MCF 10A (cell line): ENCODE measurements at places on chromosomes 6 and 20. TPM values are rescaled to one million over a fixed set of nuclear protein-coding genes. Genes with fewer than 3 reads are reported as not detected.

- H3K36me3 ChIP-seq = no peaks in the 10 kb centered on the region
- no peak for DNase-seq
- H3K27ac ChIP-seq = no peak overlapping the region
- H3K27me3 ChIP-seq = no peaks in the 10 kb centered on the region
- H3K4me3 ChIP-seq = no peak overlapping the region
Measured at GRCh38 chr20:47346172-47346571, 10.3 kb downstream of the ZMYND8 start.

DNA sequence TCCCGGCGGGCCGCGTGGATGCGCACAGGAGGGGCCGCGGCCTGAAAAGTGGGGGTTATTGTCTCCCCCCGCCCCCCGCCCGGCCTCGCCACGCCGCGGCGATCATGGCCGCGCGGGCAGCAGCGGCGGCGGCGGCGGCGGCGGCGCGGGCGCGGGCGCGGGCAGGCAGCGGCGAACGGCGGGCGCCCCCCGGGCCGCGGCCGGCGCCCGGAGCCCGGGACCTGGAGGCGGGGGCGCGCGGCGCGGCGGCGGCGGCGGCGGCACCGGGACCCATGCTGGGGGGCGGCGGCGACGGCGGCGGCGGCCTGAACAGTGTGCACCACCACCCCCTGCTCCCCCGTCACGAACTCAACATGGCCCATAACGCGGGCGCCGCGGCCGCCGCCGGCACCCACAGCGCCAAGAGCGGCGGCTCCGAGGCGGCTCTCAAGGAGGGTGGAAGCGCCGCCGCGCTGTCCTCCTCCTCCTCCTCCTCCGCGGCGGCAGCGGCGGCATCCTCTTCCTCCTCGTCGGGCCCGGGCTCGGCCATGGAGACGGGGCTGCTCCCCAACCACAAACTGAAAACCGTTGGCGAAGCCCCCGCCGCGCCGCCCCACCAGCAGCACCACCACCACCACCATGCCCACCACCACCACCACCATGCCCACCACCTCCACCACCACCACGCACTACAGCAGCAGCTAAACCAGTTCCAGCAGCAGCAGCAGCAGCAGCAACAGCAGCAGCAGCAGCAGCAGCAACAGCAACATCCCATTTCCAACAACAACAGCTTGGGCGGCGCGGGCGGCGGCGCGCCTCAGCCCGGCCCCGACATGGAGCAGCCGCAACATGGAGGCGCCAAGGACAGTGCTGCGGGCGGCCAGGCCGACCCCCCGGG is 637 bp downstream of the ARID1B start:
- no peaks in the 10 kb centered on the region for H3K27me3 ChIP-seq
- H3K27ac ChIP-seq = peak overlapping the region; percentile 94
- peak; percentile 54 for DNase-seq
- peak overlapping the region; percentile 79 for H3K4me3 ChIP-seq
- H3K36me3 ChIP-seq = peaks cover 12% of the 10 kb centered on the region
- peaks cover 19% of the 10 kb centered on the region for H3K4me1 ChIP-seq

- H3K36me3 ChIP-seq = no peaks in the 10 kb centered on the region
- H3K4me1 ChIP-seq = peaks cover 29% of the 10 kb centered on the region
- no peak for DNase-seq
- no peaks in the 10 kb centered on the region for H3K27me3 ChIP-seq
- H3K27ac ChIP-seq = no peak overlapping the region
- H3K4me3 ChIP-seq = no peak overlapping the region
Measured at GRCh38 chr6:90406957-90407356, 110.3 kb upstream of the BACH2 start.

DNA sequence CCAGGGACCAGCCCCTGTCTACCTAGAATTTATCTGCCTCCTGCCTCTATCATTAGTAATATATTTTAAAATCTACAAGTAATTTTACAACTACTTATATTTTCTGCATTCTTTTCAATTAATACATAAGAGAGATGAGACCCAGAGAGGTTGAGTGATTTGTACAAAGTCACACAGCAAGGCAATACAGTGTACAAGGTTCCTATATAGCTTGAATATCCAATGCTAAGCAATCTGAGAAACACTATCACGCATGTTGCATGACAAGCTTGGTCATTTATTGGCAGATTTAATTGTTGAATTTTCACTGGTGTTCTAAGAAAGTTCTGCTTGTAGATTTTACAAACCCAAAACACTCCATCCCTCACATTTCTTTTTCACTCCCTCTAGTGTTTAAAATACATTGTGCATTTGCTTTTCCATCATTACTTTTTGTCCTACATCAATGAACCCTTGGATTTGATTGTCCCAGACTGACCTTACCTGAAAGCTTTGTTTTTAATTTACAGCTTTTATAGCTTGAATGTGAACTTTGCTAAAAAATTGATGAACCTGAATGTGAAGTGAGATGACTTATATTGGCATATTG is 520.9 kb upstream of the CITED2 start:
- H3K27me3 ChIP-seq = no peaks in the 10 kb centered on the region
- H3K36me3 ChIP-seq = no peaks in the 10 kb centered on the region
- no peak overlapping the region for H3K4me3 ChIP-seq
- no peak overlapping the region for H3K27ac ChIP-seq

DNA sequence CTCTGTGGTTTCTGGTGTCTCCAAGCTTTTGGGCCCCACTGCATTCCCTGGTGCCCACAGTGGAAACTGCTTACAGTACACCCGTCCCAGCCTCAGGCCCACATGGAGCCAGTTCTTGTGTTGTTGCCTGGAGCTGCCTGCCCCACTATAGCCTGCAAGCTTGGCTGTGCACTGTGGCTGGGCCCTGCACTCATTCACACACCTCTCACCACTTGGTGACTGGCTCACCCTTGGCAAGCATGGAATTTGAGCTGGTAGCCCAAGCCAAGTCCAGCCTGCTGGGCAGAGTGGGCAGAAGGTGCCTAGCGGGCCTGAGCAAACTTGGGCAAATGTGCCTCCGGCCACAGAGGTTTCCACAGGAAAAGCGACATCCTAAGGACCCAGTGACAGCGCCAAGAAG is 472.3 kb downstream of the MMUT start:
- no peaks in the 10 kb centered on the region for H3K27me3 ChIP-seq
- H3K4me3 ChIP-seq = no peak overlapping the region
- H3K4me1 ChIP-seq = no peaks in the 10 kb centered on the region
- H3K27ac ChIP-seq = no peak overlapping the region
- no peak for DNase-seq
- H3K36me3 ChIP-seq = peaks cover 7% of the 10 kb centered on the region

GRCh38 chr6:169289619-169290339 is 36.1 kb upstream of the THBS2 start:
- peaks cover 50% of the 10 kb centered on the region for H3K4me1 ChIP-seq
- no peaks in the 10 kb centered on the region for H3K27me3 ChIP-seq
- H3K4me3 ChIP-seq = no peak overlapping the region
- DNase-seq = peak; percentile 50

DNA sequence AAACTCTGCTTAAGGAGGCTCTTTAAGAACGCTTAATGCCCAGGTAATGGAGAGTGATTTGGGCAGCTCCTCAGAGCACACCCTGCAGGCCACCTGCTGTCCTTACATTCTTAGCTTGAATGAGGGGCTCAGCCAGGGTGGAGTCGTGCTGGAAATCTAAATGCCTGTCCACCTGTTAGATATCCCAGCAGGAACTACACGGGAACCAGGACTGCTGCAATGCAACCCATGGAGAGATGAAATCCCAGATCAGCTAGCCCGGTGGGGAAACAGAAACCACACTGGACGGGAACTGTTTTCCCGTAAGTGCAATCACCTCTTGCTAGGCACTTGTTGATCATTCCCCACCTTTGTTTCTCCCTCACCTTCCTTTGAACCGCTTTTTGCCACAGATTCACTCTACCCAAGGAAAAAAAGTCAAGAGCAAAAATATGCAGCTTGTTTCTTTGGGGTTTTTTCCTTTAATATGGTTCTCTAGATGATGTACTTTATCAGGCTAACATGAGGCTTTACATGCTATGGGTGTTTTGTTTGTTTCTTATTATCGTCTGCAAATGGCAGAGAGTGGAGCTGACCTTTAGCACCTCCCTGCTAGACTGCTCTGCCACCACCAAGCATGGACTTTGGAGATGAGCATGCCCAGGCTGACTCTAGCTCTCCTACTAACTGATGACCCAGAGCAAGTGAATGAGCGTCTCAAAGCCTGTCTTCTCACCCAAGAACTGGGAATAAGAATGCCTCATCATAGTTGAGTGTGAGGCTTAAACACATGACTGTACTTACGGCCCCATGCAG is 125.9 kb upstream of the TNFAIP3 start:
- no peaks in the 10 kb centered on the region for H3K27me3 ChIP-seq
- no peak for DNase-seq
- H3K27ac ChIP-seq = no peak overlapping the region
- H3K4me3 ChIP-seq = no peak overlapping the region
- peaks cover 34% of the 10 kb centered on the region for H3K4me1 ChIP-seq

DNA sequence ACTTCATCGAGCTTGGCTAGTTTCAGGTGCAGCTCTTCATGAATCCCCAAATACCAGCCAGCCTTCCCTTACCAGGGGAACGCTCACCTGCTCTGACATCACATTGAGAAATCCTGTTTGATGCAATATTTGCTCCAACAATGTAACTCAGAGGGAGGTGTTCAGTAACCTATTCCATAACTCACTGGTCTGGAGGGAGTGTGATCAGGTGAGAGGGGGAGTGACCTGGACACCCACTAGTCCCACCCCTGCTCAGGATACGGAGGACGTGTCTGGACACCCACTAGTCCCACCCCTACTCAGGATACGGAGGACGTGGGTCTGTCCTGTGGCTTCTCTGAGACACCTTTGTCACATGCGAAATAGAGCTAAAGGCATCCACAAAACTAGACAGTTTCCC is 70.3 kb downstream of the HUS1B start:
- peak overlapping the region; percentile 80 for H3K27ac ChIP-seq
- peak; percentile 33 for DNase-seq
- H3K27me3 ChIP-seq = no peaks in the 10 kb centered on the region

DNA sequence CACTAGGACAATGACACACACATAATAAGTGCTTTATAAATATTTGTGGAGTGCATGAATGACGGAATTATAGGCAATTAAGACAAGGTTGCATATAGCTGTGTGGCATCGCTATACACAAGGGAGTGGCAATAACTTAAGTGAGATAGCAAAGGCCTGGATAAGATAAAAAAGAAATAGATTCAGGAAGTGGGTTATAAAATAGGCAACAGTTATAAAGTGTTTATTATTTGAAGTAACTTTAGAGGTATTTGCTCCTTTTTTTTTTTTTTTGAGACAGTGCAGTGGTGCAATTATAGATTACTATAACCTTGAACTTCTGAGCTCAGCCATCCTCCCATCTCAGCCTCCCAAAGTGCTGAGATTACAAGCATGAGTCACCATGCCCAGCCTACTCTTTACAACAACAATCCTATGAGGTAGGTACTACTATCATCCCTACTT is 75.9 kb upstream of the LOC128125822 start:
- H3K27ac ChIP-seq = no peak overlapping the region
- no peak for DNase-seq
- peaks cover 10% of the 10 kb centered on the region for H3K4me1 ChIP-seq
- H3K4me3 ChIP-seq = no peak overlapping the region
- no peaks in the 10 kb centered on the region for H3K36me3 ChIP-seq

- H3K4me1 ChIP-seq = peaks cover 14% of the 10 kb centered on the region
- peak; percentile 40 for DNase-seq
- H3K27me3 ChIP-seq = no peaks in the 10 kb centered on the region
- H3K27ac ChIP-seq = peak overlapping the region; percentile 28
- no peak overlapping the region for H3K4me3 ChIP-seq
Measured at GRCh38 chr6:133918208-133918930, 29.5 kb downstream of the TCF21 start.

DNA sequence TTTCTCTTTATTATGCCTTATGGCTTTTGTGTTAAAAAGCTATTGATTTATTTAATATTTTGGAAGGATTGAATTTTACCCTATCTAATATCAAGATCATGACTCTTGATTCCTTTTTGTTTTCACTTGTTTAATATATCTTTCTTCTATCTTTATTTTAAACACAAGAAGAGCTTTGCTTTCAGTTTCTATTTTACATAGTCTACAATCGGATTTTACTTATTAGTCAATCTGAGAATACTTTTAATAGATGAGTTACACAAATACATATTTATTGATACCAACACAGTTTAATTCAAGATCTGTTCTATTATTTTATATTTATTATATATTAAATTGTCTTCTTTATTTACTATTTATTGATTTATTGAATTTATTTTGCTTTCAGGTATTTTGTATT is 218.8 kb downstream of the ESR1 start:
- H3K36me3 ChIP-seq = no peaks in the 10 kb centered on the region
- peak overlapping the region; percentile 67 for H3K27ac ChIP-seq
- H3K27me3 ChIP-seq = no peaks in the 10 kb centered on the region

DNA sequence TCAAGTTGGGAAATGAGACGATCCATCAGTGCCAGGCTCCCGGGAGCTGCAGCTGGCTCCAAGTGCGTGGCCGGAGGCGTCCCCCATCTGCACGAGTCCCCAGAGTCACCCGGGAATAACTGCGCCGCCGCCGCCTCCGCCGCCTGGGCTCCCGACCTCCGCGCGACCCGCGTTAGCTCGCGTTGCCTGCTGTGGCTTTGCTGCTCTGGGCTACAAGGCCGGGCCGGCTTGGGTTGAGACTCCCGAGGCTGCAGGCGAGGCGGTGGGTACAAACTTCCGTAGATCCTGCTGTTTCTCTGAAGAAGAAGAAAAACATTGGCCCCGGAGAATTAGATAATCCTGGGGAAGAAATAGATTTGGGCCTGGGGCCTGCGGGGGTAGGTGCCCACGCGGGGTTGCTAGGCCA is 7.4 kb upstream of the LAMP5 start:
- H3K36me3 ChIP-seq = peaks cover 4% of the 10 kb centered on the region
- no peak overlapping the region for H3K4me3 ChIP-seq
- H3K4me1 ChIP-seq = no peaks in the 10 kb centered on the region
- DNase-seq = no peak

DNA sequence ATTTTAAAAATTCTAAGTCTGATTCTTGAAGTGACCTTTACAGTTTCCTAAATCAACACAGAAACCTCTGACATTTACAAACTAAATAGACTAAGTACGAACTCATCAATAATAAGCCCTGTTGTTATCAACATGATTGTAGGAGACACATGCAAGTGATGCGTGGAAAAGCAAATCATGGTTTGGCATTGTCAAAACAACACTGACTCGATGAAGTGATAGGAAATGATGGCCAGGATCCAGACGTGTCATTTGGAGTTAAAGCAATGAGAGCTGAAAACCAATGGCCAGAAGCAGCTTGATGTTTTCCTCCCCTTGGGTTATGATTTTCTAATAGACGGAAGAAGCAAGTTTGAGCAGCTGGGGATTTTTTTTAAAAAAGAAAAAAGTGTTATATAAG is 117.4 kb upstream of the FAM184A start:
- H3K27me3 ChIP-seq = no peaks in the 10 kb centered on the region
- no peak overlapping the region for H3K4me3 ChIP-seq
- no peaks in the 10 kb centered on the region for H3K4me1 ChIP-seq
- no peaks in the 10 kb centered on the region for H3K36me3 ChIP-seq
- DNase-seq = no peak

- no peaks in the 10 kb centered on the region for H3K4me1 ChIP-seq
- no peaks in the 10 kb centered on the region for H3K27me3 ChIP-seq
- H3K27ac ChIP-seq = no peak overlapping the region
- no peak for DNase-seq
- H3K36me3 ChIP-seq = no peaks in the 10 kb centered on the region
- no peak overlapping the region for H3K4me3 ChIP-seq
Measured at GRCh38 chr20:61800359-61801064, 265.2 kb downstream of the TAF4 start.

The CEBPB gene
- total RNA-seq = 221 and 226 TPM in 2 replicates

The SMLR1 gene
- not detected in 2 replicates for total RNA-seq

The BLTP3A gene
- 18.5 and 25.4 TPM in 2 replicates for total RNA-seq

The PAK5 gene
- not detected in 2 replicates for total RNA-seq

The ROMO1 gene
- total RNA-seq = 173 and 192 TPM in 2 replicates
